C1 segment of cervical spinal cord (tissue), 14 donors: ENCODE measurements at places on chromosomes 5 and 9.

DNA sequence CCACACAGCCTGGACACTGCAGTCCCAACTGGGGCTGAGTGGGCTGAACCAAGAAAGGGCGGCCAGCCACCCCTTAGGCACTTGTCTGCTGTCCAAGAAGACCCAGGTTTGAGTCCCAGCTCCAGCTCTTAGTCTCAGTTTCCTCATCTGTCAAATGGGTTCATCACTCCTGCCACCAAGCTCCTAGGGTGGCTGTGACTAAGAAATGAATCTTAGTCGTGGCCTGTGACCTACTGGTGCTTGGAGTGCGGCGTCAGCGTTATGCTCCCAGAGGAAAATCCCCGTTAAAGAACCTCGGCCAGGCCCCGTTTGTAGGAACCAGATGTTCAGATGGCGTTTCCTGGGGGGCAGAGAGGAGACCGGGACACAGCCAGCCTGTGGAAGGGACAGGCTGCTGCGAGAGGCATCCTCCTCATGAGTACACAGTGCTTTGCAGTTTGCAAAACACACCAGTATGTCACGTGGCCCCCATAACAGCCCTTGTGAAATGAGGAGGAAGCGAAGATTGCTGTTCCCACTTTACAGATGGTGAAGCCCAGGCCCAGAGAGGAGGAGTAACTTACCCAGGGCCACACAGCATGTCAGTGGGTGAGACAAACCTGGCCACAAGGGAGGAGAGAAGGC, 3.3 kb downstream of the FIBCD1 start:
- no peak for DNase-seq

- no peak for DNase-seq
These were observed 335.3 kb downstream of the RAB3C start for GRCh38 chr5:58918021-58918729.

- peak; percentile 9 for DNase-seq
These were observed 6.1 kb downstream of the S100Z start for GRCh38 chr5:76855961-76856360.

DNA sequence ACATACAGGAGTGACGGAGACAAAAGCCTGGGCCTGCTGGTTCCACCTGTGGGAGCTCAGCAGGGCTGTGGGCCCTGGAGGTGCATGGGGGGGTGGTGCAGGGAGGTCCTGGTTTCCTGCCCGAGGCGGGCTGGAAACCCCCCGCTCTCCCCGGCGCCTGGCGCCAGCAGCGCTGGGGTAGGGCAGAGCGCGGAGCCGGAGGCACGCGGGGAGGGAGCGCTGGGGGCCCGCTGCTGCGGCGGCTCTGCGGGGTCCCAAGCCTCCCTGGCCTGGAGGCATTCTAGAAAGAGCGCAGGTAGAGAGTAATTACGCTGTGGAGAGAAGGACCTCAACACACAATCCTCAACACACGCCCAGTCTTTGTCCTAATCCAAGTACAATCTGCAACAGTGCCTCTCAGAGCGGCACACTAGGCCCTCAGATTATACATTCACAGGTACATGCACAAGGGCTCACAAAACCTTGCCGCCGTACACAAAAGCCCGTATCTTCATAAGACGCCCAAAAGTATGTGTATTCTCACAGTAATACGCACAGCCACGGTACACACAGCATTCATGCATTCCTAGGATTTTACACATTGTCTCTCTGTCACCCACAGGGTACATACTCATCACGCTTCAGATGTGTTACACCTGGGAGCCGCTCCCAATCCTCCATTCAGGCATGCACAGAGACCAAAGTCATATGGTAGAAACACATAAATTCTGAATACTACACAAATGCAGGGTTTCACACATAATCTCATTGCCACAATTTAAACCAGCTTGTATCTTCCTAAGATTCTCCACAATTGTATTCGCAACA, 2.1 kb upstream of the HAND1 start:
- no peak for DNase-seq

DNA sequence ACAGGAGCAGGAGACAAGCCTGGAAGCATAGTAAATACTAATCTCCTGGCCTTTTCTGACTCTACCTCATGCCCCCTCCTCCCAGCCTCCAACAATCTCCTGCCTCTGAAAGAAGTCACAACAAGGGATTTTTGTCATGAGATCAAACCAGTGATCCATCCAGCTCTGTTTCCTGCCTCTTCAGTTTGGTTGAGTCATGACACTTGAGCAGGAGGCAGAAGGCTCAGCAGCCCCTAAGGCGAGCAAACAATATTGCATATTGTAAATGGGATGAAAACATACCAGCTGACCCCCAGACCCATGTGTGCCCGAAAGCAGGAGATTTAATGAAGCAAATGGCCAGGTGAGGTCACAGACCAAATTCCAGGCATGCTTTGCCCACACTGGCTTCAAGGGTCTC, 272.8 kb downstream of the GAS1 start:
- DNase-seq = no peak

DNA sequence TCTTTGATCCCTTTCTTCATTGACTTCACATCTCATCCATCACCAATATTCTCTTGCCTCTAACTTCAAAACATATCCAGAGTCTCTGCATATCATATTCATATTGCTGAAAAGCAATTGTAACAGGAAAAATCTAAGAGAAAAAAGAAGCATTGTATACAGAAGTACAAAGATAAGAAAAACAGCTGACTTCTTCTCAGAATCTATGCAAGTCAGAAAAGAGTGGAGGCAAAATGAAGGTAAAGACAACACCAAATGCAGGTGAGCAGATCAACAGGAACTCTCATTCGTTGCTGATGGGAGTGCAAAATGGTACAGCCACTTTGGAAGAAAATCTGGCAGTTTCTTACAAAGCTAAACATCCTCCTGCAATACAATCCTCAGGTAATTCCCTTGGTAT, 155.6 kb downstream of the PHF2 start:
- no peak for DNase-seq

GRCh38 chr9:123508048-123508447, 152.1 kb downstream of the CRB2 start:
- no peak for DNase-seq

GRCh38 chr5:175861337-175862130, 9.8 kb upstream of the CPLX2 start:
- DNase-seq = no peak

DNA sequence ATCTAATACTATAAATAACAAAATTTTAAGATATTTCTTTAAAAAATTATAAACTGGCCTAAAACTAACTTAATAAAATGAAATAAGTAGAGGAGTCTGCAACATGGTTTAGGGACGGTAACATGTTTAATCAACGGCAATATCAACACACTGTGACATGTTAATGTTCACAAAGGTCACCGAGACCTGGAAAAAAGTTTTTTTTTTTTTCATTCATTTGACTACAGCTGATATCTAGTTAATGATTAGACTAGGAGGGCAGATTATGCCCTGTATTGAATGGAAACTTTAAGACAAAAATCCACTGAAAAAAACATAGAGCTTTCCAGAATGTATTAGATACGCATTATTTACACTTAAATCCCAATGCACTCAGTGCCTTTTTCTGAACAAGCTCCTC, 67.0 kb upstream of the CDK5RAP2 start:
- no peak for DNase-seq

DNA sequence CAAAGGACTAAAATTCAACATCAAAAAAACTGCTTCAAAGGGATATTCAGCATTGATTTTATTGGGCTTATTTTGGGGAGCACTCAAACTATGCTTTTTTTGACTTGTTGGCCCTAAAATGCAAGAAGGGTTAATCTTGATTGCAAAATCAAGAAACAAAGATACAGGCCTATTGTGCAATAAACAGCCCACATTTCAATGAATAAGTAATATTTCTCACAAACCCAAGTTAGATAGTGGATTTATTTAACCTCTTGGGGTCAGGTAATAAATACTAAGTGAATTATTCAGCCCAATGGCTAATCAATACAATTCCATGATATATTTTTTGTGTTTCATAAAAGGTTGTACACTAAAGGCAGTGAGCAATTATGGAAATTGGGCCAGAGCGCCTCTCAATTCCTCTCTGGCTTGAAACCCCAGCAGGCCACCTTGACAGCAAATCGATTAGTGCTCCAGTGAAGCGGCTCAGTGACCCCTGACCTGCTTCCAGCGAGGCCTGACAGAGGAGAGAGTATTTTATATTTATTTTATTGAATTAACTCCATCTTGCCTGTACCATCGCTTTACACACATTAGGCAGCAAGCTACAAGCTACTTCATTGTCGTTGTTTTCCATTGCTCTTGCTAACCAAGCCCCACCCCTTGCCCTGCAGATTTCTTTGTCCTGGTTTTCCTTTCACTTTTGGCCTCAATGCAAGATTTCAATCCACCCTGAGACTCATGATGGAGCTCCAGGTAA, 65.5 kb downstream of the EBF1 start:
- no peak for DNase-seq

DNA sequence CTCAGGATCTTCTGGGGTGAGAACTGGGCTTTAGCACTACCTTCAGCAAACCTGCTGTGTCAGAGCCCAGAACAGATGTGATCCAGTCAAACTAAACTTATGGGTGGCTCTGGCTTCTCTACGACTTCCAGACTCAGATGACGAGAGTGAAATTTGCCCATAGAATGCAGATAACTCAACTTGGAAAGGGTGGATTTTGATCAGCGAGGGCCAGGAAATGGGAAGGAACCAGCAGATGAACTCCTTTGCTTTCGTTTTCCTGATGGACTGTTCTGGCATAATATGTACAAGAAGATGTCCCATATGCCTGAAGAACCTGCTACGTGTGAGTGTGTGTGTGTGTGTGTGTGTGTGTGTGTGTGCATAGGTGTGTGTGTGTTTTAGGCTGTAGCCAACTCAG, 132.0 kb upstream of the MOCS2 start:
- no peak for DNase-seq

DNA sequence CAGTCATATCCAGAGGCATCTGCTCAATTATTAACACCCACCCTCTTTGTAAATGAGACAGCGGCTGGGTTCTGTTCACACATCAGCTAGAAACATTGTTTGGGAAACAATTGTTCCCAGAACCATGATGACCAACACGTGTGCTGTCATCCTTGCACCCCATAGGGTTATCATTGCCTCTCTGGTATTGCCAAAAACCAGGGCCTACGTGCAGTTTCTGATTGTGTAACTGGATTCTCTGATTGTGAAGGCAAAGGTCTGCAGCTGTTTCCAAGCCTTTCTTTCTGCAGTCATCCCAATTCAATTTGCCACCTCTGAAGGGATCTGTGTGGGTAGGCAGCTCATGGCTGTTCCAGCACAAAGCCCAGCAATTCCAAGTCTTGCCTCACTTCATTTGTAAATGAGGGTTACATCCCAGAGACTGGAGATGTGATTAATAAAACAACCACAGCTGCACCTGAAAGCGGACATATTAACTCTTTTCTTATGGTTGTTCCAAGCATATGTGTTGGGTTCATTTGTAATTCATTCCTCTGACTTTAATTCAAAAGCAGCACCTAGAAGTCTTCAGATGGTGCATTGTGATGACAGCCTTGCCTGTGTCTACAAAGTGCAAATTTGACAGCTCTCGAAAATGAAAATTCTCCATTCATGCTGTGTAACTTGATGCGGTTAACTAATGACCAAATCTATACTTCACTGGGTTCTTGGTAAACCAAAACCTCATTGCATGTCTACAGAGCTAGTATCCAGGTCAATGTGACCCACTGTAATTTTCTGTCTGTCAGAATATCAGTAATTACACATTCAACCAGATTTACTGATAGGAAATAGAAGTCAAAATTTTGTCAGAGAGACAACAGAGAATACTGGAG, 66.6 kb downstream of the YIPF5 start:
- DNase-seq = no peak

DNA sequence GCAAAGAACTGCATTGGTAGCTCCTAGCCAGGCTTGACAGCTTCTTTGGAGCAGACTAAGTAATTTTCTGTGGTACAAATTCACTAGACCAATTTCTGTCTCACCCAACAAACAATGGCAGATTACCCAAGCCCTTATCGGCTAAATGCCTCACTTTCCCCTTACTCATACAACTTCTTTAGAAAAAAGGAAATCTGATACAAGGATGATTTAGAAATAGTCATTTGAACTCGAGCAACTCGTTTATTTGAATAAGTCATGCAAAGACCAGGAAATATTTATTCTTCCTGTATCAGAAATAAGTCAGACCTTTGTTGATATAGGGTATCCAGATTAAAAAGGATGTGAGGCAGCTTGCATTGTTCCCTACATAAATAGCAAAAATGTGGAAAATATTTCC, 170.4 kb upstream of the CDH6 start:
- DNase-seq = no peak

DNA sequence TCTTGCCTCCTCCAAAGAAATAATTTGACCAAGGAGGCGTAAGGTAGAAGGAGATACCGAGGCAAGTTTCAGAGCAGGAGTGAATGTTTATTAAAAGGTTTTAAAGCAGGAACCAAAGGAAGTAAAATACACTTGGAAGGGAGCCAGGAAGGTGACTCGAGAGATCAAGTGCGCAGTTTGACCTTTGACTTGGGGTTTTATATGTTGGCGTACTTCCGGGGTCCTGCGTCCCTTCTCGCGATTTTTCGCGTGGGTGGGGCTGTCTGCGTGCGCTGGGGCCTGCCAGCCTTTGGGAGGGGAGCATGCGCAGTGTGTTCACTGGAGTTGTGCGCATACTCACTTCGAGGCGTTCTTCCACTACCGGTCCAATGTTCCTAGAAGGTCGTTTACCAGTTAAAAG, 166.0 kb upstream of the IRX2 start:
- DNase-seq = no peak

DNA sequence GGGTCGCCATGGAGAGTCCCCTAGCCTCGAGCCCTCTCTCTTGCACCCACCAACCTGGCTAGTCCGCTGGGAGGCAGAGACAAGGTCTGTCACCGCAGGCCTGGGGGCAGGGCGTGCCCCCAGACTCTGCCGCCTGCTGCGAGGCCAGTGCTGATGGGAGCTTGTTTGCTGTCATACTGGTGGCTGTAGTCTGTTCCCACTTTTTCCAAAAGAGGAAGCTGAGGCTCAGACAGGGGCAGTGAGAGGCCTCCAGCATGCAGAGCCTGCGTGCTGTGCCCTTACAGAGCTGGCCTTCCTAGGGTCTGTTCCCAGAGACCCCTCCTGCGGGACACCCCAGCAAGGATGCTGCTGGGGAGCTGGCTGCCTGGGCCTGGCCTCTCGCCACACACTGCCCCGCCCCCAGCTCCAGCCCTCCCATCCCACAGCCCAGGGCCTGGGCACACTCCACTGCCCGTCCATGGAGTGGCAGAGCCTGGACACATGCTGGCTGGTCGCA, 21.0 kb upstream of the SUSD3 start:
- DNase-seq = no peak

- no peak for DNase-seq
These were observed 62.6 kb downstream of the ANGPTL2 start for GRCh38 chr9:127059765-127060361.

- DNase-seq = no peak
These were observed 59.2 kb upstream of the CLINT1 start for GRCh38 chr5:157917899-157918809.
